ENCODE measurements at places on chromosomes 5 and 9.

DNA sequence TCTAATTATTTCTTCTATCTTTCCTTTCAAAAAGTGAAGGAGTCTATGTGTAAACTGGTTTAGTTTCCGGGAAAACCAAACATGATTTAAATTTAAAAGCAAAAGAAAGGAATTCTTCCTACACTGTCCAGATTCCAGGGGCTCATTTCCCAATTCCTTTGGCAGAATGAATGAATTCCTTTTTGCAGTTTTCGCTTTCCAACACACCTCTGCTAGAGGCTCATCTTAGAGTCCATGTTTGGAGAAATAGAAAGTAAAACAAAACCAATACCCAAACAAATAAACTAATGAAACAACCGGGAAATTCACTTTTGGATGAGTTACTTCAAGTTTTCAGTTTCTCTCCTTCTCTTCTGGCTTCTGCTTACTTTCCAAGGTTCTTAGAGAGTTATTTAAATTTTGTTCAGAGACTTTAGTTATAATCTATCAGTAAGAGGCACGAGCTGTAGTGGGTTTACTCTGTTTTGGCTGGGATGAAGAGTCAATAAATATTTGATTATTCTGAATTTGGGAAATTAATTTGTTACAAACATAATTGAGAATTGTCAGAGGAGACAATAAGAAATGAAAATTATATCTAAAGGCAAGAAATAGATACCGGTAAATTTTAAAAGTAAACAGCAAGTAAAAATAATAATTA, 365.0 kb upstream of the CDH9 start:
- no peak for DNase-seq

DNA sequence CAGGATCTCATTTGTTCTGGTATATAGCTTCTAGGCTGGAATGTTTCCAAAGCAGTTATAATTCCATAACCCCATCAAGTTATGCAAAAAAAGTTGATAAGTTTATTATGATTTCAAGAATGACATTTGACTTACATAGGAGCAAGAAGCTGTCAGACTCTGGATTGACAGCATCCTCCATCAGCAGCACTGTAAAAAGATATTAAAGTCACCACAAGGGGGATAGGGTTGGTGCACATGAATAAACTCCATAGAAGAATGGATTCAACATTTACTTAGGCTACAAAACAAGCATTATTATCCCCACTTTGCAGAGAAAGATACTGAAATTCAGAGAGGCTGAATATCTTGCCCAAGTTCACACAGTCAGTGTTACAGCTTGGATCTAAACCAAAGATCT, 208.9 kb upstream of the SLC30A5 start:
- no peak for DNase-seq

GRCh38 chr9:89460551-89460950, 37.4 kb downstream of the SEMA4D start:
- no peak for DNase-seq

GRCh38 chr5:179141867-179142266, 81.7 kb downstream of the ZNF354C start:
- no peak for DNase-seq

DNA sequence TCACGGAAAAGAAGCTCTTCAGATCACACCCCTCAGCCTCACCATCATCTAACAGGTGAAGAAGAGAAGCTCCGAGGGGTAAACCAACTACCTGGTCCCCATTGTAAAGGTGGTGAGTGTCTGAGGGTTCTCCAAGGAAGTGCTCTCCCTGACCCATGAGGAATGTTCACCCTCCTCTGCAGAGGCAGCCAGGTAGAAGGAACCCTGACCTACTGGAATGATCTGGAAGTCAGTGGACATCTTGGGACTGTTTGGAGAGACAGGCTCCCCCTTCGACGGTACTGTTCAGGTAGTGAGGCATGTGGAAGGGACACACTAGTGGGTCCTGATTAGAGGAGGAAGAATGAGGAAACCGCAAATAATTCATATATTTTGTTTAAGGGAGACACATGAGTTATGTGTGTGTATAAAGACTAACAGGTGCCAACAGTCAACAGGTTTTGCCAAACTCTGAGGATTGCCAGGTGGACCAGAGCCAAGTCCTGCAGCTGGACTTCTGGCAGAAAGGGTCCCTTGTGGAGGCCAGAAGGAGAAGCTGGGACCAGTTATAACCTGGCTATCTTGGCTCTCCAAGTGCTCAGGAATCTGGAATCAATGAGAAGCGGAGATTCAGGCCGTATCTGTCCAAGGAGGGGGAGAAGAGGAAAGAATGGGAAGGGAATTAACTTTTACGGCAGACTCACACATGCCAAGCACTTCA, 3.0 kb upstream of the ZBTB34 start:
- DNase-seq: no peak

DNA sequence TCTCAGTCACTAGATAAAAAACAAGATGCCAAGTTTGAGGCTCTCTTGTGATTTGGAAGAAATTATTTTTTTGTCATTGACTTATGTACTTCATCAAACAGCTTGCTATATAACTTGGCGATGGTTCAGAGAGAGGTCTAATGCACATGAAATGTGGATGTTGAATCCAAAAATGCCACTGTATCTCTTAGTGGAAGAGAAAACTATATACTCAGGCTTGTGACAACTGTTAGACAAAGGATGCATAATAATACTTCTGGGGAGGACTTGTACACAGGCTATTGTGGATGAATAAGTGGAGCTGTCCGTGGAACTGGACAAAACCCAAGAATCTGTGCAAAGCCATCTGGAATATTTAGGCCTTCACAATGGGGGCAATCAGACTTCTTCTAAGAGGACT, 162.9 kb upstream of the NMUR2 start:
- DNase-seq: no peak

GRCh38 chr5:127187706-127188105, 102.9 kb upstream of the MEGF10 start:
- DNase-seq: no peak

- no peak for DNase-seq
These were observed 24.7 kb upstream of the FCN2 start for GRCh38 chr9:134855900-134856377.

GRCh38 chr9:94872083-94872833, 145.8 kb downstream of the AOPEP start:
- no peak for DNase-seq

DNA sequence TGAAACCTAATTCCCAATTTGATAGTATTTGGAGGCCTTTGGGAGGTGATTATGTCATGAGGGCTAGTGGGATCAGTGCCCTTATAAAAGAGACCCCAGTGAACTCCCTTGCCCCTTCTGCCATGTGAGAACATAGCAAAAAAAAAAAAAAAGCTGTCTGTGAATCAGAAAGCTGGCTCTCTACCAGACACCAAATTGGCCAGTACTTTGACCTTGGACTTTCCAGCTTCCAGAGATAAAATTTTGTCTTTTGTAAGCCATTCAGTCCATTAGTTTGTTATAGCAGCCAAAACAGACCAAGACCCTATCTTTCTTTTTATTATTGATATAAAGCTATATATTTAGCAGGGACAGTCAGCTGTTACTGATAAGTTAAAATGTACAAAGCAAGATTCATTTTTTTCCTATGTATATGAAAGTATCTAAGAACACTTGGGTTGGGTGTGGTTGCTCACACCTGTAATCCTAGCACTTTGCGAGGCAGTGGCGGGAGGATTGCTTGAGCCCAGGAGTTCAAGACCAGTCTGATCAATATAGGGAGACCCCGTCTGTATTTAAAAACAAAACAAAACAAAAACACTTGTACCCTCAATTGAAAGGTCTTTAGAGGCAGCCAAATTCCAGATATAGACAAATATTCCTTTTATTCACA, 8.1 kb upstream of the C5orf24 start:
- DNase-seq: no peak

GRCh38 chr5:177368869-177369644, 11.3 kb downstream of the RGS14 start:
- DNase-seq: no peak

- no peak for DNase-seq
These were observed 971.2 kb upstream of the CDH9 start for GRCh38 chr5:28009576-28009975.

GRCh38 chr9:2663461-2664173, 42.0 kb downstream of the VLDLR start:
- no peak for DNase-seq

DNA sequence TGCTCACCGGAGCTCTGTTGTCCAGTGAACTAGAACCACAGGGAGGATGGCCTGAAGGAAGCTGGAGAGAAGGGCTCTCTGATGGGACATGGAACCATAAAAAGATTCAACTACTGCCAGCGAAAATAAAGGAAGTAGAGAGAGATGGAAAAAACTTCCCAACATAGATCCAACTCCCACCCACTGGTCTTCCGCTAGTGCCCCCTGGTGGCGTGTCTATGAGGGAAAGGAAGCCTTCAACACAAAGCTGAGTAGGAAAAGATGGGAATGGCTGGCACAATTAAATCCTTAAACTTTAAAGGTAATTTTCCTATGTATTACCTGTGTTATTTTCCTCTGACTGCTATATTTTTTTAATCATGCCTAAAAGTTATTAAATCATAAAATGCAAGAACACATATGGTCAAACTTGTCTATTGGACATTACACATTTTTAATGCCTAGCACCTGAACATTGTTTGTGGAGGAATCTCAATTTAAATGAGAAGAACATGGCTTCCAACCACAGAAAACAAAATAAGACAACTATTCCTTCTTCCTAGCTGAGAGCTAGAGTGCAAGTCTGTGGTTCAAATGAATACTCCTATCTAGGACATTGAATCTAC, 51.5 kb downstream of the CEP120 start:
- no peak for DNase-seq

GRCh38 chr9:76642701-76643209, 121.5 kb upstream of the PCA3 start:
- DNase-seq: no peak

GRCh38 chr5:35218981-35219380, 11.3 kb downstream of the PRLR start:
- DNase-seq: no peak

DNA sequence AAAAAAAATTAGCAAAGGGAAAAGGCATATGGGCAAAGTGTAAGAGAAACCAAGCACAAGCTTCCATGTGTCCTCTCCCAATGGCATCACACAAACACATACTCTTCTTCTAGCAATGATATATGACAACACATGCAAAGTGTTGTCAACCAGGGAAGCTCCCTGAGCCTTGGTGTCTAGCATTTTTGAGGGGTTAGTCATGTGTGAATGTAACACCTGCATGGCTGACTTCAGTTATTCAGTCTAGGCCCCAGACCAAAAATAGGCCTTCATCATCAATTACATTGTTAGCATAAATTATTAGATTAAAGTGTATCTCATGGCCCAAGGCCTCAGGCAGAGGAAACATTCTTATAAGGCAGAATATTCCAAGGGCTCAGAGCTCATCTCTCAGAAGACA, 450.0 kb downstream of the TLE1 start:
- DNase-seq: no peak

GRCh38 chr9:135315572-135315971, 164.0 kb upstream of the PPP1R26 start:
- DNase-seq: no peak

- DNase-seq: peak; percentile 38
These were observed 650 bp downstream of the MRRF start for GRCh38 chr9:122265149-122265915.

DNA sequence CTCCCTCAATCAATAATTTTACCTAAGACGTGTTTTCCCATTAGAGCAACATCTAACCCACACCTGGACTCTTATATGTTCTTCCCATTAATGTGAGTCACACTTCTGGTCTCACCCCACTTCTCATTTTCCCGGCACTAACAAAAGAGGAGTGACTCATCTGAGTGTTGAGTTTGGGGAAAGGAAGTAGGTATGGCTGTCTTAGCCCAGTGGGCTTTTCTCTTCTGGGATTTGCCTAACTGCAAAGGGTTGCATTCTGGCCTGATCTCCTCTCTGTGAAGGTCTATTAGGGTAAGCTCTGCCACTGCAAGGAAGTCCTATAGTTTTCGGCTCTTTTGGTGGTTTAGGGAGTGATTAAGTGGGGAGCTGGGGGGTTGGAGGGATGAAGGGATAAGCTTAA, 195.6 kb downstream of the KIAA0825 start:
- no peak for DNase-seq

- no peak for DNase-seq
These were observed 26.4 kb downstream of the TNFSF15 start for GRCh38 chr9:114779352-114779845.

DNA sequence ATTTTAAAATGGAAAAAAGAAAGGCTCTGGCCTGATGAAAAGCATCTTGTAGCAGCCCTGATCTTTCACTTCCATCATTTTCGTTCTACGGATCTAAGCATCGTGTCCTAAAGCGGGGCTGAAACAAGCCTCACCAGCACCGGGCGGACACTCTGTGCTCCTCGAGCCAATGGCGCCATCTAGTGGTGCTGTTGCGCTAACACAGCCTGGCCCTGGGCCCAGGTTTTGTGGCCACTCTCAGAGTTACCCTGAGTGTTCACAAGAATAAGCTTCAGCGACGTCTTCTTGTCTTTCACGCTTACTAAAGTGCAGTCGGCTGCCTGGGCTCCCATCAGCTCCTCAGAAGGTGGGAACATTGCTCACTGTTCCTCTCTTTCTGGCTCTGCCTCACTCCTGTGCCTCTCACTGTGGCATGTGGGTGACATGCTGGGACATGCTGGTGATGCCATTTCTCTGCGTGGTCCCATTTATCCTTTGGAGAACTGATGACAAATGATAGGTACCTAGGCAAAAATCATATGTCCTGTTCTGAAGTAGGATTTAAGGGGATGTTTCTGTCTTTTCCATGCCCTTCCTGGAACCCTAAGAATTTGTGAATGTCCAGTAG, 32.7 kb downstream of the DMRT3 start:
- peak; percentile 56 for DNase-seq

DNA sequence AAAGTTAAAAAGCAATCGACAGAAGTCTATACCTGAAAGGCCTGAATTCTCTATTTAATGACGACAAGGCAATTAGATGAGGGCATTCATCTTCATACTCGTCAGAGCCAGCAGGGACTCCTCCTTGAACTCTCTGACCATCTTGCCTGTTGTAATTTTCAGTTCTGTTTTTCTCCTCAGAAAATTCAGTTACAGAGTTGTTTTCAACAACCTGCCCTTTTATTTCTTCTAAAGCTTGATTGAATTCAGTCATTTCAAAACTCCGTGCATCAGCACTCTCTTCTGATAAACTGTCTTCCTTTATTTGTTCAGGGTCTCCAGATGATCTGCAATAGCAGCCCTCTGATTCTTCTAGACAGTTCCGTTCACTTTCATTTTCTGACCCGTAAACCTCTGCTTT, 15.6 kb downstream of the RIOK2 start:
- DNase-seq: no peak

GRCh38 chr5:24547132-24547531, 97.6 kb downstream of the CDH10 start:
- no peak for DNase-seq

- no peak for DNase-seq
These were observed 80.0 kb downstream of the MEGF10 start for GRCh38 chr5:127370631-127371030.

DNA sequence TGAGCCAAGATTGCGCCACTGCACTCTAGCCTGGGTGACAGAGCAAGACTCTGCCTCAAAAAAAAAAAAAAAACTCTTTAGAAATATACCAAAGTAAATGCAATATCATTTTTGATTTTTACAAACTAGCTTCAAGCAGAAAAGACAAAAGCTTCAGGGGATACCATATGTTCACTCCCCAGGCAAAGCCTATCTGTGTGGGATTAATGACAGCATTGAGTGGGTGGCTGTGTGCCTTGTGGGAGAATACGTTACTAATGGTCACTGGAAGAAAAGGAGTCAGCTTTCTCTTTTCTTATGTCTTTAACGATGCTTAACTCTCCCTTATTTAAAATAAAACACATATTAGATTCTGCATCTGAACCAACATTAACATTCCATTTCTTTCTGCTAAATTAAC, 1.9 kb downstream of the PCA3 start:
- no peak for DNase-seq

GRCh38 chr9:92295240-92295790, 1.8 kb upstream of the IARS1 start:
- DNase-seq: no peak

- no peak for DNase-seq
These were observed 243.6 kb downstream of the PRELID2 start for GRCh38 chr5:145591578-145591977.

Measured in central memory CD4-positive, alpha-beta T cell (primary cell).